ENCODE measurements at places on chromosomes 6 and 20.

DNA sequence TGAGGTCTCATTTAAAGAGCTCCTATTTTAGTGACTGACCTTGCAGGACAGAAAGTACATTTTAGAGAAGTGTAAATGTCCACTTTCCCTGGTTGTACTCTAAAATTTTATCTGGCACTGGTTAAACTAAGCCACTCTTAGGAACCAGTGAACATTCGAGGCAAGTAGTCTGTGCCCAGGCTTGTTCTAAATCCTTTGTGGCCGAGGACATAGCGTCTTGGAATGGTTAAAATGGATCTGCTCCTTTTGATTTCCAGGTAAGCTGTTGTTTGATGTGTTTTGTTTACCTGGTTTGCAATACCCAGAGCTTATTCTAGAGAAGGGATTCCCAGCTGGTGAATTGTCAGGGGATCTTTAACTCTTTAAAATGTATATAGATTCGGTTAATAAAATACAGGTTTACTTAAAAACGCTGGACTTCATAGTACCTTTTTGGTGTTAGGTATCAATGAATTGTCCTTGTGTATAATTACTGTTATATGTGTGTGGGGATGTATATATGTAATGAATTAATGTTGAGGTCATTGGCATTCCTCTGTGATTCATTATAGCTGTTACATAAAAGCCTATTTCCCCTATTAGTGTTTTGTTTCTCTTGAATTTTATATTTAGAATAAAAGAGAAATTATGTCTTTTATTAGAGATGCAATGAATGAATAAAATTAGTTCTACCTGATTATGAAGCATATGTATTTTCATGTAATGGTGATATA, 15.8 kb downstream of the SNX9 start:
- DNase-seq, result no peak

DNA sequence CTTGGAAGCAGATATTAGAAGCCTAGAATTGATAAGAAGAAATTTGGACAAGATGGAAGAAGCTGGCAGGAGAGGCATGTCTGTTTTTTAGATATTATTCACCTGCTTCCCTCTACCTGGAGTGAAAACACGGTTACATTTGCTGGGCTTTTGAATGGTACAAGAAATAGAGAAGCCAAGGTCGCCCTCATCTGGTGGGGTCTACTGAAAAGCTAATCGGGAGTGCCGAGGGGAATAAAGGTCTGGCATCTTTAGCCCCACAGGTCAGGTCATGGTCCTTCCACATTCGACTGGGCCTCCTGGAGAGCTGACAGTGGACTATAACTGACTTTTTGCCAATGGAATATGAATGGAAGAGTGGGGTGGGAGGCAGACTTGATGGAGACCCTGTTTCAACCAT, 4.6 kb upstream of the C2 start:
- DNase-seq, result no peak

DNA sequence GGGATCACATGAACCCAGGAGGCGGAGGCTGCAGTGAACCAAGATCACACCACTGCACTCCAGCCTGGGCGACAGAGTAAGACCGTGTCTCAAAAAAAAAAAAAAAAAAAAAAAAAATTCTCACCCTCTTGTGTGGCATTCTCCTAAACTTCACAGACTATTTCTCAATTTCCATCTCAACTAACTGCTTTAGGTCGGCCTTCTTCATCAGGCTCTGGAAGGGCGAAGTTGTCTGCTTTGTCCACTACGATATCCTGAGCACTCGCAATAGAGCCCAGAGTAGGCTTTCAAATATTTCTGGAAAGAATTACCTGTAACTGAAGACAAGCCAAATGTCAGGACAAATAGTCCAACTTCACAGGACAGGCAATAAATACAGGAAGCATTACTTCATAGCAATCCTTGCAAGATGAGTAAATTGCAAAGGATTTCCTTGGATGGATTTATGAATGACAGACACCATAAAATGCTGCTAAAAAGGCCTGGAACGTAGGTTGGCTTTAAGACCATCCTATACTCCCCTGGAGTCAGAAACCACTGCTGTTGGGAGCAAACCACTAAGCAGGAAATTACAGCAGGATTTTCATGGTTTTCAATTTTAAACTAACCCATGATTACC, 116.3 kb upstream of the SLC2A12 start:
- peak; percentile 39 for DNase-seq

DNA sequence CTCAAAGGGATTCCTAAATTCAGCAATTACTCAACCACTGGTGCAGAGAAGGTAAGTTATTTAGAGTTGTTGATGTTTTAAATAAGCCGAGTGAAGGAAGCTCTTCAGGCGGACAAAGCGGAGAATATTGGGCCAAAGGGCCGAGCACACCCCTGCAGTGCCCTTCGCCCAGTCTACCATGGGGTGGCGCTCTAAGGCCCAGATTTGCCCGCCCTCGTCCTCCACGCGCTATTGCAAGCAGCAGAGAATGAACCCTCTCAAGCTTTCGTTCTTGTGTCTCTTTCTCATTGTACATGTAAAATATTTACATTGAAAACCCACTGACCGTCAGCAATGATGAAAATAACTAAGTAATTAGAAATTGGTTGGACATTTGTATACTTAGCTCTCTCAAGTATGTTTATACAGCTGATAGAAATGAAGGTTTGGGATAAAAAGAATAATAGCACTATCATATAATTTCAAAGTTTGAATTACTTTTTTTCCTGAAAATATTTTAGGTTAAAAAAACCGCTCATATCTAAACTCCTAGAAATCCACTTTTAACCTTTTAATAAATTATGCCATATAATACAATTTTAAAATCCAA, 195.0 kb upstream of the CEP162 start:
- DNase-seq, result peak; percentile 29

DNA sequence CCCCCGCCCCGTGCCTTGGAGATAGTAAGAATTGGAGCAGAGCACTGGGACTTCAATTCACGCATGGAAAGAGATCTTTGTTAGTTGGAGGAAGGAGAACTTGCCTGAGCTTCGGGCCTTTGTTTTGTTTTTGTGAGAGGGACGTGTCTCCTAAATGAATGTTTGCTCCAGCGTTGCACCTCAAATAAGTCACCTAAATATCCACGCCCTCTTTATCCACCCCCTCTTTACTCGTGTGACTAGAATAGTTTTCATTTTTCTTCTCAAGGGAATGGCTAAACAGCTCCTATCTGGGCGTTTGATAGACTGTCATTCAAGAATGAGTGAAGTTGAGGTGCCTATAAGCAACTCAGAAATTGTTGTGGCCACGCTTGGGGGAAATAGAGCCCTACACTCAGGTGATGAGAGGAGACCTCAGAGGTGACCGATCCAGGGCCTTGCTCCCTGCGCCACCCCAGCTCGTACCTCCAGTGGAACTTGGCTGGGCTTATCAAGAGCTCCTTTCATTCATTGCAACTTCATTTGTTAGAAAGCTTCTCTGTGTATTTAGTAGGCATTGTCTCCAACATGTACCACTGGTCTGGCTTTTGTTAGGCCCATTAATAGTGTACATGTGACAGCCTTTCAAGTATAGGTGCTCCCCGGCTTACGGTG, 861 bp downstream of the PCMTD2 start:
- no peak for DNase-seq

DNA sequence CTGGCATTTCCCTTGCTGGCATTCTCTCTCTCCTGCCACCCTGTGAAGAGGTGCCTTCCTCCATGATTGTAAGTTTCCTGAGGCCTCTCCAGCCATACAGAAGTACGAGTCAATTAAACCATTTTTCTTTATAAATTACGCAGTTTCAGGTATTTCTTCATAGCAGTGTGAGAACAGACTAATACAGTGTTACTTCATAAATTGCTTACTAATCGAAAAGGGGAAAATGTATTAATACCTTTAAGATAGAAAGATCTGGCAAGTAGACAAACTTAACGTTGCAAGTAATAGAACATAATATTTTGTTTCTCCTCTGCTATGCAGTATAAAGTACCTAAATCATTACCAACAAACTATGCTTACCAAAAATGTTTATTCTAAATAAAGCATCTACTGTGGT, 178.3 kb upstream of the LAMA2 start:
- DNase-seq, result no peak

DNA sequence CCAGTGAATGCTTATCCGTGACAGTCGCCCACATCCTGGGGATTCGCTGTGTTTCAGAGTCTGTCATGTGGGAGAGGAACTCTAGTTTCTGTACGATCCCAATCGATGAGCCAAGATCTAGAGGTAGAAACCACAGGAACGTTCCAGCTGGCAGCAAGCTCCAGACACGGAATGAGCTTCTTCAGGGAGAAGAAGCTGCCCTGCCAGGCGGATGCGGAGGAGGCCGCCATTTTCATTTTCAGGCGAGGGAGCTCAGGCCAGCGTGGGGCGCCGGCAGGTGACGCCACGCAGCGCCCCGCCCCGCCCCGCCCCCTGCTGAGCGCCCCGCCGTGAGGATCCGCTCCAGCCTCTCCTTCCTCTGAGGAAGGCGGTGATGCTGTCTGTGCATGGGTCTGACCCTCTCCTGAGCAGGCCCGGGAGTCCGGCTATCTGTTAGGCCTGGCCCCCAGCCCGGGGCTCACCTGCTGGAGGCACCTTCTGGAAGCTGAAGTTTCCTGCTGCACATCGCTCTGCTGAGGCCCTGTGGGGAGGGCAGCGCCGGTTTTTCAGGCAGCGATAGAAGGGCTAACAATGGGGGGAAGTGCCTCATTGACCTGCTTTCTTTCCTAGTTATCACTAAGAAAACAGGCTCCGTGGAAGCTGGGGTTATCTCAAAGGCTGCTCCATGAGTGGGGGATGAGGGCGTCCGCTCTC, 147.5 kb downstream of the ERMARD start:
- no peak for DNase-seq

DNA sequence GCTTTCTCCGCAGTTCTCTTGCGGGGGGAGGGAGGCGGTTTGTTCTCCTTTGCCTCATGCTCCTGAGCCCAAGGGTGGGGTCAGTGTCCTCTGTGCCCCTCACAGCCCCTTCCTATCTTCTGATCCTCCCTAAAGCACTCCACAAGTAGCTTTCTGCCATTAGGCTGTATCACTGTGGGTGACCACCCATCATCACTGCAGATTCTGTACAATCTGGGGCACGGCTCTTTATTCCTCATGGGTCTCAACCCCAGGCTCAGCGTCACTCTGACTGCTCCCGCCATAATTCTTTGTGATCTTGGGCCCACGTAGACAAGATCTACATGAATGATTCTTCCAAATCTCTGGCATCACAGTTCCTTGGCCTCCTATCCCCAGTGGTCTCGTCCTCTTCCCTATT, 10.5 kb downstream of the NCR2 start:
- DNase-seq, result no peak

GRCh38 chr6:157908369-157909281, 73.0 kb upstream of the SYNJ2 start:
- DNase-seq, result no peak

DNA sequence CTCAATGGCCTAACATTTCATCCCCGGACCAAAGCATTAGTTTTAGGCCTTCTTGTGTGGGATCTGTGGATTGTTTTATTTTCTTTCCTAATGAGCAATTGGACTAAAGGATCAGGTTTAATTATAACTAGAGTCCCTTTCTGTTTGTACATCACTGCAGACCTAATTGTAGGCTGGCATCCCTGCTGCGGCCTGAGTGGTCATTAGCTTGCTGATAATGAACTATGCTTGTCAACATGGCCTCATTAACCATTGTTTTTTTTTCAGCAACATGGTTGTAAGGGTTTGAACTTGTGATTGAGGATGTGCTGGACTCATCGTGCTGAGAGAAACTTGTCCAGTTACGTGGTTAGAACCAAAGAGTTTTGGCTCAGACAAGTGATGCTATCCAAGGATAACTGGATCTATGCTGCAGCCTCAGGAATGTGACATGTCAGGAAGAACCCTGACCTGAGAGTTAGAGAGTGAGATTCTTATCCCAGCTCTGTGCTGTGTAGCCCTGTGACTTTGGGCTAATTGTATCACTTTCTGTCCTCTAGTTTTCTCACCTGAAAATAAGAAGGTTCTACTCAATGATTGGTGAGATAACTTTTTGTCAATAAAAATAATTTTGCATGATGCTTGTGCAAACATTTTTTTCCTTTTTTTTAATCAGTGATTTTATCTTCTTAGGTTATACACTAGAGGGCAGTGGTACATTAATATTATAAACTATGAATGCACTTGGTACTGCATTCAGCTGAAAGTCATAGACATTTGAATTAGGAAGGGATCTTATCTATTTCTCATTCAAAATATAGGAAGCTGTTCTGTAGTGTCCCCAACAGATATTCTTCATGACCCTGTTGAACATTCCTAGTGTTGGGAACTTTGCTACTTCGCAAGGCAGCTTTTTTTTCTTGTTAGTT, 140.9 kb downstream of the RNF144B start:
- DNase-seq, result no peak

- no peak for DNase-seq
Observed at GRCh38 chr6:147704691-147705090, 196.2 kb downstream of the SAMD5 start.

GRCh38 chr6:42742116-42742894, 3.6 kb downstream of the TBCC start:
- peak; percentile 24 for DNase-seq

GRCh38 chr20:60050193-60050947, 92.1 kb downstream of the CDH26 start:
- no peak for DNase-seq

- no peak for DNase-seq
Observed at GRCh38 chr6:89615882-89616281, 22.7 kb downstream of the LYRM2 start.

- no peak for DNase-seq
Observed at GRCh38 chr6:49155316-49155715, 307.7 kb downstream of the MMUT start.

- DNase-seq, result no peak
Observed at GRCh38 chr6:148564494-148565035, 182.3 kb upstream of the UST start.

- DNase-seq, result no peak
Observed at GRCh38 chr6:160127270-160128124, 5.9 kb downstream of the SLC22A1 start.

- DNase-seq, result no peak
Observed at GRCh38 chr6:6771964-6772363, 183.4 kb downstream of the LY86 start.

Data from EL (cell line).